Esophagus squamous epithelium (tissue), 5 donors: ENCODE measurements at places on chromosomes 6 and 20.

GRCh38 chr20:62554214-62554897 is 78.6 kb upstream of the GATA5 start:
- DNase-seq, result no peak

DNA sequence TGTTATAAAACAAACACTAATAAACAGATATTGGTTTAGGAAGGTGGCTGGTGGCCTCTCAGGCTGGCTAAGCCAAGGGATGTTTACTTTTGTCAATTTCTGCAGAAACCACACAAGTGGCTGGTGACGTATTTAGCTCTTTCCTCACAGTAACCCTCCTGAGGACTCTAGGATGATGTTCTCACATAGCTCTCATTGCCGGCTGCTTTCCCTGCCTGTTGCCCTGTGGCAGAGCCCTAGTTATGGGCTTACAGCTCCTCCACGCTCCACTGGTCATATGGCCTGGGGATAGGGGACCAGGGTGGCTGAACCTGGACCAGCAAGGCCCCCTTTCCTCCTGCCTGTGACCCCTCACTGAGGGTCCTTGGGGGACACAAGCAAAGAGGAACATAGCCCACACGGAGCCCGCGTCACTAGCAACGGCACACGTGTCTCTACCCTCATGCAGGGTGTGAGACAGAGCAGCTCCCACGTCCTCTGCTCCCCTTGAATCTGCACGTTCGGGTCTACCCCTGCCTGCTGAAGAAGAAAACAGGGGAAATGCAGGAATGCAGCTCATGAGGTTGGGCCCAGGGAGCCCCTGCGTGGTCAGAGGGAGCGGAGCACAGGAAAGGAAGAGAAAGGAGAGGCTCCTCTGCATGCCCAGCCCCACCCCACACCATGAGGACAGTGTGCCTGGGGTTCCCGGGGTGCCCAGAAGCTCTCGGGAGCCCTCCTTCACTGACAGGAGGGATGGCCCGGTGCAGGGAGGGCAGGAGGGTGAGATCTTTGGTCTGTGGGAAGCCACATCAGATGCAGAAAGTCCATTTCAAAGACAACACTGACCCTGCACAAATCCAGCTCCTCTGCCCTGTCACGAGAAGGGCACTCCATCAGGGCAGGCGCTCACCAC is 13.9 kb downstream of the RAMACL start:
- no peak for DNase-seq

- no peak for DNase-seq
Measured at GRCh38 chr6:46062312-46062711, 46.7 kb upstream of the CLIC5 start.

- DNase-seq, result no peak
Measured at GRCh38 chr6:7973584-7973983, 63.0 kb upstream of the TXNDC5 start.

DNA sequence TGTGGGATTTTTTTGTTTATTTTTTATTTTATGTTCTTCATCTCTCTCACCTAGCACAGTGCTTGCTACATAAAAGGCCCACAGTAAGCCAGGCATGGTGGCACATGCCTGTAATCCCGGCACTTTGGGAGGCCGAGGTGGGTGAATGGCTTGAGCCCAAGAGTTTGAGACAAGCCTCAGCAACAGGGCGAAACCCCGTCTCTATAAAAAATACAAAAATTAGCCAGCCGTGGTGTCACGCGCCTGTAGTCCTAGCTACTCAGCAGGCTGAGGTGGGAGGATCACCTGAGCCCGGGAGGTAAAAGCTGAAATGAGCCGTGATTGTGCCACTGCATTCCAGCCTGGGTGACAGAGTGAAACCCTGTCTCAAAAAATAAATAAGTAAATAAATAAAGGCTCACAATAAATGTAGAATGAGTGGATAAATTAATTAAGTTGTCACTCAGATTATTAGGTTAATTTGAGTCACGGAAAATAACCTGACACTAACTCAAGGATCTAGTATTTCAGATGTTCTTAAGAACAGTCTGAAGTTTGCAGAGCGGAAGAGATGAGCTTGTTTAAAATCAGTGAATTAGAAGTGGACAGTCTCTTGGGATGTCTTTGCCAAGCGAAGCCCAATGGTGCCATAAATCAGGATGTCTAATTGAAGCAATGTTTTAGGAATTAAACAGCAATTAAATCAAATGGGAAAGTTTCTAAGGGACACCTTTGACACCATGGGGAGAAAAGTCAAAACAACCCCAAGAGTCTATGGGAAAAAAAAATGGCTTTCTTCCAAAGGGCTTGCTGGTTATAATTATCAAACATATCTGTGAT is 214.4 kb downstream of the ZNF217 start:
- no peak for DNase-seq

- DNase-seq, result no peak
Measured at GRCh38 chr6:149037051-149037671, 280.4 kb upstream of the TAB2 start.

- DNase-seq, result no peak
Measured at GRCh38 chr6:5068153-5068751, 16.9 kb upstream of the PPP1R3G start.

- DNase-seq, result no peak
Measured at GRCh38 chr6:44514576-44515193, 127.2 kb downstream of the CDC5L start.

- DNase-seq, result no peak
Measured at GRCh38 chr6:106226676-106227075, 98.9 kb downstream of the ATG5 start.

- DNase-seq, result peak; percentile 17
Measured at GRCh38 chr20:35305682-35306556, 13.7 kb upstream of the FAM83C start.

- DNase-seq, result no peak
Measured at GRCh38 chr20:58228484-58229197, at the start of gene ANKRD60. ANKRD60 (minus strand) TSS chr20:58228653; CDS start chr20:58228653, 0 bp downstream.

- no peak for DNase-seq
Measured at GRCh38 chr6:30760549-30760948, 16.2 kb upstream of the IER3 start.

GRCh38 chr6:31049518-31049917 is 39.2 kb downstream of the MUC22 start:
- no peak for DNase-seq

GRCh38 chr6:84809455-84809854 is 45.1 kb upstream of the TBX18 start:
- DNase-seq, result no peak

- no peak for DNase-seq
Measured at GRCh38 chr20:48839154-48839917, 11.5 kb upstream of the PREX1 start.

DNA sequence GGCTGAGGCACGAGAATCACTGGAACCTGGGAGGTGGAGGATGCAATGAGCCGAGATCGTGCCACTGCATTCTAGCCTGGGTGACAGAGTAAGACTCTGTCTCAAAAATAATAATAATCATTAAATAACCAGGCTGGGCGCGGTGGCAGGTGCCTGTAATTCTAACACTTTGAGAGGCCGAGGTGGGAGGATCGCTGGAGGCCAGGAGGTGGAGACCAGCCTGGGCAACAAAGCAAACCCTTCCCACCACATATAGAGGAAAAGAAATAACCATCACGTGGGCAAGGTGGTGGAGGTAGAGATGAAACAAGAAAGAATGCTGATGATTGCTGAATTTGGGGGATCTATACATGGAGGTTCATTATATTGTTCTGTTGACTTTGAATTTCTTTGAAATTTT is 63.4 kb upstream of the PIM1 start:
- no peak for DNase-seq

GRCh38 chr20:14062786-14063185 is 67.5 kb downstream of the MACROD2 start:
- no peak for DNase-seq

GRCh38 chr6:151160929-151161757 is 78.6 kb upstream of the AKAP12 start:
- DNase-seq, result no peak

GRCh38 chr20:24566656-24567055 is 97.2 kb downstream of the SYNDIG1 start:
- DNase-seq, result no peak

DNA sequence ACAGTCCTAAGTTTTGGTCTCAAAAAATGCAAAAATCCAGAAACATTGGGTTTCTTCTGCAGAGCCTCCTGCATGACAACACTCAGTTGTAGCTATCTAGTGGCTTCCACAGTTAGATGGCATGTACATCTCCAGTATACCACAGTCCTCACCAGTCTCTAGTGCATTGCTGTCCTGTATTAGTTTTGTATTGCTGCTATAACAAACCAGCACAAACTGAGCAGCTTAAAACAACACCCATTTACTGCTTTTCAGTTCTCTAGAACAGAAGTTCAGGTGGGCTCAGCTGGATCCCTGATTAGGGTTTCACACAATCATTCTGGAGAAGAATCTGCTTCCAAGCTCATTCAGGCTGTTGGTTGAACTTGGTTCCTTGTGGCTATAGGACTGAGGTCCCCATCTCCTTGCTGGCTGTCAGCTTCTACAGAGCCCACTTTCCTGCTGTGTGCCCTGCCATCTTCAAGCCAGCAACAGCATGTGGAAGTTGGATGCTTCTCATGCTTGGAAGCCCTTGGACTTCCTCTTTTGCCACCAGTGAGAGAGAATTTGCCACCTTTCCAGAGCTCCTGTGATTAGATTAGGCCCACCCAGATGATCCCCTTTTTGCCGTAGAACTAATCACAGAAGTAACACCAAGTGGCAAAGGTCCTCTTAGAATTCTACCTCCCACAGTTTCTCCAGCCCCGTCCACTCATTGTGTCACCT is 48.9 kb upstream of the TBC1D7 start:
- no peak for DNase-seq

DNA sequence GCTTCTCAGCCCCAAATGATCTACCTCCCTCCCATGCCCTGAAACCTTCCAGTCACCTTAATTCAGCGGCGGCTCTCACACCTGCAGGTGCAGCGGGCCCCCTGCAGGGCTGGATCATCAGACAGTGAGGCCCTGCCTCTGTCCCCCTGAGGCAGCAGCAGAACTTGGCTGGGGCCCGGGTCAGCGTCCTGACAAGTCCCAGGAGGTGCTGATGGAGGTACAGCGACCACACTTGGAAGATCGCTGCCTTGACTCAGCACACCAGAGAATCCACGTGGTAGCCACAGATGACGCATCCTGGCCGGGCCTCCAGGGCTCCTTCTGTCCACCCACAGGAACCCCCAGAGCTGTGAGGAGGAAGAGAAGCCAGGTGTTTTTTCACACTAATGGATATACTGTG is 116.4 kb upstream of the THBS2 start:
- no peak for DNase-seq

DNA sequence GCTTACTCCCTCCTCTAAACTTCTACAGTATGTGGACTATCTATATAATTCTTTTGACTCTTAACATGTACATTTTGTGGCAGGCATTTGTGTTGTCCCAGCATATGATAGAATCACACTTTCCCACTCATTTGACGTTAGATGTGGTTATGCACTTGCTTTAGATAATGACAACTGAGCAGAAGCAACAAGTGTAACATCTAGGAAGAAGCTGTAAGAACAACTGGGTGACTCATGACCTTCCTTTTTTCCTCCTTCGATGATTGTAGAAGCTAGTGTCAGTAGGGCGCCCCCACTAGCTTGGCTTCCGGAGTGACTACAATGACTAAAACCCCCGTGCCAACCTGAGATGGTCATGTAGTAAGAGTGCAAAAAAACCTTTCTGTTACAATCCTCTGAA is 74.6 kb upstream of the CEP85L start:
- DNase-seq, result no peak

DNA sequence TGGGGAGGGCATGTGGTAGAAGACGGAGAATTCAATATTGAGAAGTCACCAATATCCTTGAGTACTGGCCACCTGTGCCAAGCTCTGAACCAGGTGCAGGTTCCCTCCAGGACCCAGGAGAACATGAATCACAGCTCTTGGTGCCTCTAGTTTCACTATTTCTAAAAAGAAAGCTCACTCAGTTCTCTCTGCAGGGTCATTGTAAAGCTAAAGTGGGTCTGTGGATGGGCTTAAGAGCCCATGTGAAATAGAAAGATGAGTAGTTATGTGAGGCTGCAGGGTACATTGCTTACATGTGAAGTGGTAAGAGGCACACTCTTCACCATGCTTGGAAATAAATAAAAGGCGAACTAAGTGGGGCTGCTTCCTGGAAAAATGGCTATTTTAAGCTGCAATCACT is 43.6 kb downstream of the ZNF831 start:
- DNase-seq, result no peak

GRCh38 chr6:36715469-36715868 is 17.8 kb downstream of the RAB44 start:
- no peak for DNase-seq

- DNase-seq, result no peak
Measured at GRCh38 chr6:168313431-168314011, 6.1 kb downstream of the DACT2 start.

DNA sequence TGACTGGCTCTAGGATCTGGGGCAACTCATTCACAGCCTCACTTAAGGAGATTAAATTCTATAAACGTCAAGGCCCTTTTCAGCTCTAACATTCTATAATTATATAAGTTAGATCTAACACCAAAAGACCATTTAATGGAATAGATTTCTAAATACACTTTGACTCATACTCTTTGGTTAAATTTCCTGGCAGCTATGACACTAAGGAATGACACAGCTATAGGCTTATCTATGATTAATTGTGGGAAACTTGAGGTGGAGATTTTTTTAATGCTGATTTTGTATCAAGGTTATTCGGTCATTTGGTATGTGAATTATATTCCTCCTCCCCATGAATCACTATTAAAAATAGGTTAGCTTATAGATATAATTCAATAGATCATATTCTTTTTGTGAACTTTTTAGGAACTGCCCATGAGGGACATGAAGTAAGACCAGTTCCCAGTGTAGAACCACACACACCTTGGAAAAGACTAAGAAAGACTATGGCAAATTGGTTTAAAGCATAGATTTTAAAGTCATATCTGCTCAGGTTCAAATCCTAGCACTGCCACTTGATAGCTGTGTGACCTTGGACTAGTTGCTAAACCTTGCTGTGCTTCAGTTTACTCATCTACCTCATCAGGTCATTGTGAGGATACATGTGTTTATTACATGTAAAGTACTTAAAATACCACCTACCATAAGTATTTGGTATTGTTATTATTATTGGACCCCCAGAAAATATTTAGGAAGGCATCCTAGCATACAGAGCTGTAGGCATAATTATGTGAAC is 116.0 kb downstream of the CRYBG1 start:
- DNase-seq, result no peak

- DNase-seq, result no peak
Measured at GRCh38 chr6:7730784-7731227, 4.9 kb downstream of the BMP6 start.

DNA sequence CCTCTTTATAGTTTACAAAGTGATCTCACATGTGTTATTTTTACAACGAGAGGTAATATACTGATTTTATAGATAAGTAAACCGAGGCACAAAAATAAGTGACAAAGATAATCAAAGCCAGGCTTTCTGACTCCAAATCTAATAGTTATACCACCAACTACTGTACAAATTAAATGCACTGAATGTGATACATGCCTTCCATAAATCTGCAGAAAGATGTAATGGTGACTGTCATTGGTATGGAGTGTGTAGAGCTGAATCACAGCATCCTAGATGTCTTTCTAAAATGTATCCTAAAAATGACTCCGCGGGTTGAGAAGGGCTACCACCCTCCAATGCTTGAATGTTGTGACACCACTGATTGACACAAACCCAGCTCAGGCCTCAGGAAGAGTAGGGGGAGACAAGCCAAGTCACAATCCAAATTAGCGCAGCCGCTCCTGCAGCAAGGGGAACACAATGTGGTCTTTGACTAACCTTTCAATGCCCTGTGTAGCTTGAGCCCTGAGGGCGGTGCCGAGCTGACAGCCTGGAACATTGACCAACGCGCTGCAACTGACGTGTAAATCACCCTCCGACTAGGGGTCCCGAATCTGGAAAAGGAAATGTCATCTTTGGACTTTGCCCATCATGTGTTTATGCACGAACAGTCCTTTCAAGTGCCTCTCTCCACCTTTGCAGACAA is 136.8 kb downstream of the OLIG3 start:
- DNase-seq, result no peak

- DNase-seq, result no peak
Measured at GRCh38 chr20:32796981-32797451, 22.7 kb upstream of the MAPRE1 start.
